Activated CD4-positive, alpha-beta T cell treated with anti-CD3 and anti-CD28 coated beads, Interleukin-2, amount 50 U/mL, for 24 hours (primary cell): ENCODE measurements at places on chromosomes 11 and 22.

DNA sequence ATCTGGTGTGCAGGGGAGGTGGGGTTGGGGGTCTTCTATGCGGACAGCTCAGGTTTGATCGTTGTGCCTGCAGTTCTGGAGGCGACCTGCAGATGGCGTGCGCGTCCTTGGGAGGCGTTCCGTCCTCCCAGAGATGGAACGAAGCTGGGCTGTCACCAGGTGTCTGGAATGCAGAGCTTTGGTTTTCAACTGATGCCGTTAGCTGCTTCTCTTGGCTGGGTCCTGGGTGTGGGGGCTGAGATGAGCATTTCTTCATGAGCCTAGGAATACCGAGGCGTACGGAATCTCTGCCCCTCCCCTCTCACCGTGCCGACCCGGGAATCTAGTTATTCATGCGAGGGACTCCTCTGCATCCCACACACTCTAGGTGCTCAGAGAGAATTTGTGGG, 98.6 kb downstream of the CEP164 start:
- peak; percentile 43 for DNase-seq

- DNase-seq: no peak
Measured at GRCh38 chr11:70616938-70617654, 218.8 kb downstream of the CTTN start.

- no peak for DNase-seq
Measured at GRCh38 chr11:15194671-15195415, 80.1 kb downstream of the INSC start.

DNA sequence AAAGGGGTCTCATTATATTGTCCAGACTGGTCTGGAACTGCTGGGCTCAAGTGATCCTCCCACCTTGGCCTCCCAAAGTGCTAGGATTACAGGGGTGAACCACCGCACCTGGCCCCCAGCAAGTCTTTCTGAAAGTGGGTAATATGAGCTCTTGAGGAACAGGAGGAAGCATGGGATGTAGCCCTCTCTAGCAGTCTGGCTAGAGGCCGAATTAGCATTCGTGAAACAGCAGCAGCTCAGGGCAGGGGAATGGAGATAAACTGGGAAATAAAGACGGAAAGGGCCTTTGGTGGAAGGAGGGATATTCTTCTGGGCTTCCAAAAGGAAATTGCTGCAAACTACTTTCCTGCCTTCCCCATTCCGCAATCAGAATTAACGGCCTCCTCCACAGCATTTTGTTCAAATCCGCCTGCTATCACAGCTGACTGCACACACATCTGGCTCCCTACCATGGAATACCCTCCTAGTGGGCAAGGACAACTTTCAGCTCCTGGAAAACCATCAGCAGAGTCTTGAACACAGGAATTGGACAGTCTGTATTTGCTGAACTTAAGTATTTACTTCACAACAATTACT, 44.3 kb downstream of the MICAL3 start:
- DNase-seq: no peak

GRCh38 chr11:124763156-124763947, 1.3 kb upstream of the ESAM start:
- DNase-seq: peak; percentile 79

DNA sequence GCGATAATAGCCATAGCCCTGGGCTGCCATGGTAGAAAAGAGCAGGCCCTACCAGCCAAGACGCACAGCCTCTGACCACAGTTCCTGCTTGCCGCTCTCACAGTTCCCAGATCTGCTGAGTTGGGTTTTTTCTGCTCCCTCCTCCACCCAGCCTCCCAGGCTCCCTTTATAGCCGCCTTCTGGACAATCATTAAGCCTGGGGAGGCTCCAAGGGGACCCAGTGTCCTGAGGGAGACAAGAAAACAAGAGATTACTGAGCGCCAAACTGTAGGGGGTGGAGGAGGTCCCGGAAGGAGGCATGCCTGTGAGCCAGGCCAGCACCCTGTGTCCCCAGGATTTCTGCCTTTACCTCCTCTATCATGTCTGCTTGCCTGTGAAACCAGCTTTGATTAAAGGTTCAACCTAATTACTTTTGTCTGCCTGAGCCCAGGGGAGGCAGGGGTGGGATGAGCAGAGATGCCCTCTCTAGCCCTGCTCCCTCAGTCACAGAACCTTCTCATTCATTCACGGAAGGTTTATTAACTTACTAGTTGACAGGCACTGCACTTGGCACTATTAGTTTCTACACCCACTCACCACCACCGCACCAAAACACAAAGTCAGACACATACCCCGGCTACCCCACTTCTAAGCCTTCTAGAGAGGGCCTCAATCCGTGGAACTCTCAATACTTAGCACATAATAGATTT, 1.2 kb downstream of the SLC37A4 start:
- DNase-seq: peak; percentile 43

- no peak for DNase-seq
Measured at GRCh38 chr11:66566221-66566620, 2.2 kb downstream of the CTSF start.

GRCh38 chr11:95419915-95420314, 188.9 kb upstream of the SESN3 start:
- DNase-seq: no peak

GRCh38 chr22:40764763-40765441, 54.2 kb downstream of the SLC25A17 start:
- DNase-seq: no peak

GRCh38 chr11:86748296-86748695, 52.0 kb upstream of the PRSS23 start:
- DNase-seq: no peak

DNA sequence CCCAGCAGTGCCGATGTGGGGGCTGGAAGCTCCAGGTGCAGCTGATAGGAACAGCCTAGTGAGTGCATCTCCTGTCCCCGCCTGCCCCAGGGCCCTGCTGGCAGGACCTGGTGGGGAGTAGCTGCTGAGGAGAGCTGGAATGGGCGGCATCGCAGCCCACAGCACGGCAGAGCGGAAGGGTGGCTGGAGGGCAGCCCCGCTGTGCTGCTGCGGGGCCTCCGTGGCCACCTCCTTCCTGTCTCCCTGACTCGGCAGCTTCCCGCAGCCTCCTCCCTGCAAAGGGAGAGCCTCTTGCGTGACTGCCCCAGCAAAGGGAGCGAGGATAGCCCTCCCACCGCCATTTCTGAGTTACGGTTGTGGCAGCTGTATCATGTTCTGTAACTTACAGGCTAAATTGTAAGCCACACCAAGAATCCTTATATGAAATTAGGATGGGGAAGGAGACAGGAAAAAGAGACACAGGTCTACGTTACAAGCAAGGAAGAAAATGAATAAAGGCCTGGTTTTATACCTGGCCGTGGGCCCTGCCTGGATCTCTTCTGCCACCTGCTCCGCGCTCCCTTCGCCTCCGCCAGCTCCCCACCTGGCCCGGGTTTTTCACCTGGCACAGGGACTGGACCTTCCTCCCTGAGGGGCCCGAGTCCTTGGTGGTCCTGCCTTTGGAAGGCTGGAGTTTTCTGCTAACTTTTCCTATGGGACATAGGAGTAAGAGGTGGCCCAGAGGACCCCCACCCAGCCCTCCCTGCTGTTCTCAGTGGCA, 10.0 kb downstream of the TPCN2 start:
- no peak for DNase-seq

GRCh38 chr11:73322382-73323306, 14.6 kb downstream of the ARHGEF17 start:
- no peak for DNase-seq

- peak; percentile 33 for DNase-seq
Measured at GRCh38 chr11:47946682-47947559, 33.4 kb upstream of the PTPRJ start.
